ENCODE measurements at places on chromosomes 1 and 21. TPM values are rescaled to one million over a fixed set of nuclear protein-coding genes. Genes with fewer than 3 reads are reported as not detected.

DNA sequence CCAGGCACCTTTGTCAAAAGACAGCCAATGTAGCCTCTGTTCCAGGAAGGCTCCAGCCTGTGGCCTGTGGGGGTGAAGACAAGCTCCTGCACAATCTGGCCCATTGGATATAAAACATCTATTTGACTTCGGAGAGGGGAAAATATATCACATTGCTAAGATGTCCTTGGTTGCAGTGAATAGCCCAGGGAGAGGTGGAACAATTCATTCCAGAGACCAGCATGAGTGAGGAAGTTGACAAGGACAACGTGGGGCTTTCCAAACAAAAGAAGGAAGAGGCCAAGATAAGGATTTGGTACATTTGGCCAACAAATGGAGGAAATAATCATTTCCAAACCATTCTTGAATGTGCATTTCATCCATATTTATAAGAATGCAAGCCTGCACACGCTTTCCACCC, 187.0 kb downstream of the ETS2 start:
- no peak for ATAC-seq

OR14I1 gene
- total RNA-seq, result not detected

- ATAC-seq, result no peak
Measured at GRCh38 chr1:199073166-199073565, 434.3 kb downstream of the PTPRC start.

GRCh38 chr21:39108291-39109162, 74.7 kb downstream of the PSMG1 start:
- ATAC-seq, result no peak

CLDN8 gene
- 1.6 TPM for total RNA-seq

MROH9 gene
- not detected for total RNA-seq

GRCh38 chr1:215529111-215529510, 38.0 kb upstream of the KCTD3 start:
- ATAC-seq, result no peak

FCRL1 gene
- 1.2 TPM for total RNA-seq

DNA sequence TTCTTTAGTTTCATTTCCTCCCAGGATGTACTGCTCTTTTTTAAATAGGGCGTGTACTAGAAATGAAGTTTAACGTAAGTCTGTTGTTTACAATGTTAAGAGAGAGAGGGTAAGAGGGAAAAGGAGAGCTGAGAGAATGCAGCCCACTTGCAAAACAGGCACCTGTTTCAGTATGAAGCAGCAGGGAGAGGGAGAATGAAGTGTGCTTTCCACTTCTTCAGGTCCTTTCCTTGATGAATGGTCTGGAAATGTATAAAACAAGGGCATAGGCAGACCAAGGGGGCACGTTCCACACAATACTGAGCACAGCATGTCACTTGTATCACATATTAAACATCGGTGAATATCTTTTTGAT, 2.0 kb downstream of the KCNA3 start:
- peak; percentile 19 for ATAC-seq

DNA sequence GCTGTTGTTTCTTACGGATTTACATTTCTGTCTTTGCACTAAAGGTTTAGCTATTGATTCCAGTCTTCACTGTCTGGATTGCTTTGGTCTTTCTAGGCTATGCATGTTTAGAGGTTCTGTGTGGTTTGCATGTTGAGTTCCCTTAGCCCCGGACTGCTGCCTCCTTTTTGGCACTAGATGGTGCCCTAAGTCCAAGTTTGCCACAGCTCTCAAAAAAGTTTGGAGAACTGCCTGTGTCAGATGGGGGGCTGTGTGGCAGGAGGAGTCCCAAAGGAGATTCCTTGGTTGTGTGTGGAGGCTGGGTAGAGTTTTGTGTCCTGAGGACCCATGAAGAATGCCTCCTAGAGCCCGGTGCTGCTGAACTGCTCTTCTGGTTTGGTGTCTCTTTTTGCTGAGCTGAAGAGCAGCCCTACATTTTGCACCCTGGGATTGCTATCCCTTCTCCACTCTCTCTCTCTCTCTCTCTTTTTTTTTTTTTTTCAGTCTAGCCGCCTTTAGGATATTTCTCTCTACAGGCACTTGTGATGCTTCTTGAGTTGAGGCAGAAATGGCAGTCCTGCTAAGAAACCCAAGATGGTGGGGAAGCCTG, 74.4 kb downstream of the PTGS2 start:
- ATAC-seq, result peak; percentile 52

DNA sequence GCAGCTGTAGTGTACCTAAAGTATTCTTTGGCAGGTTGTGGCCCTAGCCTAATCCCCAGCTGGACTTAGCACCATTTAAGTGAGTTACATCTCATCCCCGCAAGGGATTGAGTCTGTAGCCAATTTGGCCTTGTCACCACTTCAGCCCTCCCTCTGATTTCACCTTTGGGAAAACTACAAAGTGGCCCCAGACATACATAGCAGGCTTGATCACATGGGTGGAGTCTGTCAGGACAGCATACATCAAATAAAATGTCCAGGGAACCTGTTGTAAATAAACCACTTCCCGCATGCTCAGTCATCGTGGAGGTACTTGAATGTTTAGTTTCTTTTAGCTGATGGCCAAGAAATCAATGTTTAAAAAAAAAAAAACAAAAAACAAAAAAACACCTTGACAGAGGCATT, 142.5 kb downstream of the DHRS3 start:
- ATAC-seq, result peak; percentile 24

DNA sequence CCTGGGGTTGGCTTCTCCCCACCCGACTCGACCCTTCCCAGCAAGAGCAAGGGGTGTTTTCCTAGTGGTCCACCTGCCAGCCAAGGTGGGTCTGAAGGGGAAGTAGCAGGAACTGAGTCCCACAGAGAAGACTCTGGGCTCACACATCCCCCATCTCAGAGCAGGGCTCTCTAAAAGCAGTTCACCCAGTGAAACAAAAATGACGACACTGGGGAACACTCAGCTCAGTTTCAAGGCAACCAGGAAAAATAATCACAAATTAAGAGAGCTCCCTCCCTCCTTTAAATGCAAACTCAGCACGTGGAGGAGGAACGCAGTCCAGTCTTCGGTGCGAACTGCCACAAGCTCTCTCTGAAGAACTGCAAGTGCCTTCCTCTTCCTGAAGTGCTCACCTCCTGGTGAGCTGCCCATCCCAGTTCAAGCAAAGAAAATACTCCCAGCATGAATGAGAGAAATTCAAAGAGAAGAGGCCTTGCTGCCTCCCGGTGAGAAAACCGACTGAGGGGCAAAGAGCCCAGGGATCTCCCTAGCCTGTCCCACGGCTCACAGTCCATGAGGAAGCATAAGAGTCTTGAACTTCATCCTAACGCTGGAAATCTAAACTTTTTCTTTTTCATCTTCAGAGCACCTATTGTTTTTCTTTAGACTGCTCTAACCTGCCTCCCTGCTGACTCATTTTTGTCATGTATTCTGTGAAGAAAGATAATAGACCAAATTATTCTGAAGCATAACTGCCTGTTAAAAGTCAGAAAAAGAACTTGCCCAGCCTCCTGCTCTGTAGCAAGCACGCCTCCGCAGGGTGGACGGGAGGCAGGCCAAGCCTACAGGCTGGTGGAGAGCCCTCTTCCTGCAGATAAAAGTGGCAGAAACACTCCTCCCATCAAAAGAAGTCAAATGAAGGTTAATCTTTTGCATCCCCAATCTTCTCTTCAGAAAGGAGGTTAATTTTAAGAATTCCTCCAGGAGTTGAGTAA, 281.4 kb downstream of the HHIPL2 start:
- ATAC-seq, result peak; percentile 77

- no peak for ATAC-seq
Measured at GRCh38 chr1:1929102-1929638, 10.1 kb upstream of the TMEM52 start.

MPZ gene
- total RNA-seq, result 1.4 TPM

GRCh38 chr1:241482761-241483250, 36.7 kb downstream of the FH start:
- ATAC-seq, result no peak

UMODL1 gene
- 0.08 TPM for total RNA-seq

DNA sequence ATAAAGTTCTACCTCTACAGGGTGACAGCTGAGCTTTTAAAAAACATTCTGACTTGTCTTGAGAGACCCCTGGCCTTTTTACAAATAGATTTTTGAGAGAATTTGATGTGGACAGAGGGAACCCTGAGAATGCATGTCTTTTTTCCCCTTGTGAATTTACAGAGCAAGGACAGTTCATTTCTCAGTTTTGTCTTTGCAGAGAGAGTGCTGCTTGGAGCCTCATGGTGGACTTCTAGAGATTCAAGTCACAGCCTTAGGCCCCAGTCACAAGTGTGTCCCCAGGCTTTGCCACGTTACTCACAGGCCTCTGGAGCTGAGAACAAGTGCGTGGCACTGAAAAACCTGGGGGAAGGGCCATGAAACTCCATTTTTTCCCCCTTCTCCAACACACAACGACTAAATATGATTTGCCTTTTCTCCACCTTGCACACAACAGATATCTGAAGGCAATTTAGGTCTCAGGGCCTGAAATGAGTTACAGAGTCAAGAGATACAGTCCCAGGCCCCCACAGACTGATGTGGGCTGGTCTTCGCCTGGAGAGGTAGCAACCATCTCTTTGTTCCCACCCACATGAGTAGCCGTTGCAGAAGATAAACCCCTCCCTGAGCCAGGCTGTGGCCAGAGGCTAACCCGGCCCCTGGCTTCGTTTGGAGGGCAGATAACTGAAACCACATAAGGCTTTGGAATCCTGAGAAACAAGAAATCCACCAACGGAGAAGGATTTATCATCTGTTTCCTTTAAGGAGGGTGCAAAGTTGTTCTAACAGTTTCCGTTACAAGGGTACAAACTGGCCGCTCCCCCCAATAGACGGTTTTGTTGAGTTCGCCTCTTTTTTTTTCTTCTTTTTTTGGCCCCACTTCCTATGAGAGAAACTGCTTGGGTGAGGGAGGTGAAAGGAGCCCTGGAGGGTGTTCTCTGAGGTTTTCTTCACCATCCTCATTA, 1.0 kb upstream of the PIGV start:
- ATAC-seq, result no peak

- no peak for ATAC-seq
Measured at GRCh38 chr1:83546874-83547273, 452.1 kb downstream of the TTLL7 start.

DNA sequence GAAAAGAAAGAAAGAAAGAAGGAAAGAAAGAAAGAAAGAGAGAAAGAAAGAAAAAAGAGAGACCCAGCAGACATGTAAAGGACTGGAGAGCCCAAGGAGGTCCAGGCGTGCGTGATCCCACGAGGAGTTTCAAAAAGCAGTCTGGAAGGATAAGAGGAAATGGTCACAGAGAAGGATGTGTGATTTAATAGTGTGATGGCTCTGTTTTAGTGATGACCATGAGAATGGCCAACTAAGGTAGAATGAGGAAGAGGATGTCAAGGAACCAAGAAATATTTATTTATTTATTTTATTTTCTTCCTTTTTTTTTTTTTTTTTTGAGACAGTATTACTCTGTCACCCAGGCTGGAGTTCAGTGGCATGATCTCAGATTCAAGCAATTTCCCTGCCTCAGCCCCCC, 25.5 kb downstream of the PTGS2 start:
- no peak for ATAC-seq

DNA sequence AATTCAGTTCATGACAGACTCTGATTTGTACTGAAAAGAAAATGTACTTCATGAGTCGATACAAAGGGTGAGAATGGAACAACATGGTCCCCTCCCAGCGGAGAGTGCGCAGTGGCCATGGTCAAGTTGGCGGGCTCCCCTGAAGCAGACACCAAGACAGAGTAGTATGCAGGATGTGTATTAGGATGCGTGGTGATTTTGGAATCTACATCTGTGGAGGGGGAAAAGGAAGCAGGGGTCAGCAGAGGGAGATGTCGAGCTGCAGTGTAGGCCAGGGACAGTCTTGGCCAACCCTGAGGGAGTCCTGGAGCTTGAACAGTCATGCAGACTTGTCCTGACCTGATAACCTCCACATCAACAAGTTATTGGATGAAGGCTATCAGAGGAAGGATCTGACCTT, 481.0 kb downstream of the OMA1 start:
- no peak for ATAC-seq

DNA sequence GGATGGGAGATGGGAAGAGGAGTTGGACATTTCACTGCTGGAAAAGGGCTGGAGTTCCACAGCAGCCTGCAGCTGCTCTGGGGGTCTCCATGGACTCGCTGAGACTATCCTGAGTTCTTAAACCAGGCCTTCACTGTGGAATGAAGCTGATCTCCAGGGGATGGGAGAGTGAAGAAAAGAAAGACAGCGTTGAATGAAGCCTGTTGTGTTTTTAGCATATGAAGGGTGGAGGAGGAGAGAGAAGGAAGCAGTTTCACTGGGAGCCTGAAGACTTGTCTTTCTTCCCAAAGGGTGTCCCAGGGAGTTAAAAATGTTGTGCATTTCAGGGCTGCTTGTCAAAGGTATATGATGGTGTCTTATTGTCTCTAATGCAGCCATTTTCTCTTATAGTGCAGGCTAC, 9.2 kb downstream of the ROR1 start:
- no peak for ATAC-seq

- no peak for ATAC-seq
Measured at GRCh38 chr1:202756391-202756790, 46.1 kb upstream of the SYT2 start.

GRCh38 chr21:38985568-38986378, 180.0 kb downstream of the ETS2 start:
- peak; percentile 47 for ATAC-seq

DNA sequence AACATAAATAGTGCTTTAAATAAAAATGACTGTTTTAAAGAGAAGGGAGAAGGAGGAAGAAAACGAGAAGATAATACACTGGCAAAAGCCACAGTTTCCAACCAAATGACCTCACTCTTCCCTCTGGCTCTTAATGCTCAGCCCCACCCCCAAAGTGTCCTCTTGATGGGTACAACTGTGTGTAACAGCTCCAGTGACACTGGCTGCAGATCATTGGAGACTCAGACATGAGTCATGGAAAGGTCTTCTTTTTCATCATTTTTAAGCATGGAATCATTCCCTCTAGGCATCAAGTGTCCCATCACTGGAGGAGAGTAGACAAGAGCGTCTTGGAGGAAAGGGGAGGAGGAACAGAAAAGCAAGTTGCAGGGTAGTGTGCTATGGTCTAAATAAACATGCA, 333.0 kb downstream of the PAPPA2 start:
- no peak for ATAC-seq

DNA sequence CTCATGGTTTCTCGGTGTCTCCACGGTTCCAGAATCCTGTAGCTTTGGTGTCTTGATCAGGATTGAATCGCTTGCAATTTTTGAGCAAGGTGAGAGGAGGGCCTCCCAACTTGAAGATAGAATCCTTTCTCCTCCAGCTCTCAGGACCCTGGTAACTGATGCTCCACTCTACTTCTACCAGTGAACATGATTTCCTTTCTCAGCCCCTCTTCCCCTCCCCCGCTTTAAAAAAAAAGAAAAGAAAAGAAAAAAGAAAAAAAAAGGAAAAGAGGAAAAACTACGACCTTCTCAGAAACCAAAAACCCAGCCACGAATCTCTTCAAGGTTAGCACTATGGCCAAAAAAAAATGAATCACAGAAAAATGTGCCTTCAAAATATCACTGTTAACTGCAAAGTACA, 1.2 kb downstream of the ARHGEF11 start:
- no peak for ATAC-seq

GRCh38 chr21:27201197-27201596, 234.3 kb upstream of the ADAMTS5 start:
- ATAC-seq, result no peak
